ENCODE measurements at places on chromosomes 4 and X.

DNA sequence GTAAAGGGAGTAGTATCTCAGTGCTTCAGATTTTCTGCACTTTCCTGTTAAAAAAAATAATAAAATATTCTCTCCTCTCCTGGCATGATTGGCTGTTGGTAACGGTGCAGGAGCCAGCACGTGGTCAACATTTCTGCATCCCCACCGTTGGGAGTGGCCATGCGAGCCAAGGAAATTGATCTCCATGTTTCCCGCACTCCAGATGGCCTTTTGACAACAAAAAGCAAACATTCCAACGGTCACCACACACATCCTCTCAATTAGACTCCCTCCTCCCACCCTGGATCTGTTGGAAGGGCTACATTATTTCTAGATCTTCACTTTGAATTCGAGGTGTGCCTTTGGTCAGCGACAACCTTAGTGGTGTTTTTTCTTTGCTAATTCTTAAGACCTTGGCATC lies 45.0 kb downstream of the STK32B start:
- no peaks in the 10 kb centered on the region for H3K4me1 ChIP-seq
- H3K36me3 ChIP-seq: no peaks in the 10 kb centered on the region
- H3K27me3 ChIP-seq: peaks cover 6% of the 10 kb centered on the region

DNA sequence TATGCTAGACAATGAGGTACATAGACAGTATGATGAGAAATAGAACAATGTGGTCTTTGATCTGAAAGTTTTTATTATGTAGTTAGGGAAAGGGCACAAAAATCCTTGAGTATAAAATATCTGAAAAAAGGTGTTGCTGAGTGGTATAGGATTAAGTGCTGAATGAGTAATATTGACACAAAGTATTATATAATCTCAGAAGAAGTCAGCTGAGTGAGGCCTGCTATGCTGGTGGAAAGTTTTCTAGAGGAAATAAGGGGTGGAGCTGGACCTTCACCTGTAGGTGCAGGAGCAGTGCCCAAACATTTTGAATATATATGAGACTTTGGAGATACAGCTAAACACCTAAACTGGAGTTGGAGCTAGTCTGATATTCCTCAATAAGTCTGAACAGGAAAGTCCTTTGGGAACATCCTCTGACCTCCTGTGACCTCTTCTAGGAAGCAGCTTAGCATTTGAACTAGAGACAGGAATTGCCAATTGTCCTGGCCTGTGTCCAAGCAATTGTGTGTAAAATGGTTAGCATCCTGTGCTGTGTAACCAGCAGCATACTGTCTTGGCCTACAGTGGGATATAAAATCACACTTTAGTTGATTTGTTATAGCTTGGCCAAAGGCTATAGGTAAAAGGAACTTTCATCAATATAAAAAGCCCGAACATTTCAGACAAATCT lies 285.3 kb downstream of the ANKRD50 start:
- no peaks in the 10 kb centered on the region for H3K4me1 ChIP-seq
- peaks cover 2% of the 10 kb centered on the region for H3K27me3 ChIP-seq
- no peak overlapping the region for H3K4me3 ChIP-seq
- no peak overlapping the region for H3K27ac ChIP-seq
- H3K36me3 ChIP-seq: no peaks in the 10 kb centered on the region

- no peaks in the 10 kb centered on the region for H3K4me1 ChIP-seq
- DNase-seq: no peak
- H3K36me3 ChIP-seq: no peaks in the 10 kb centered on the region
- no peak overlapping the region for H3K27ac ChIP-seq
Observed at GRCh38 chrX:72621625-72622485, 49.2 kb upstream of the HDAC8 start.

DNA sequence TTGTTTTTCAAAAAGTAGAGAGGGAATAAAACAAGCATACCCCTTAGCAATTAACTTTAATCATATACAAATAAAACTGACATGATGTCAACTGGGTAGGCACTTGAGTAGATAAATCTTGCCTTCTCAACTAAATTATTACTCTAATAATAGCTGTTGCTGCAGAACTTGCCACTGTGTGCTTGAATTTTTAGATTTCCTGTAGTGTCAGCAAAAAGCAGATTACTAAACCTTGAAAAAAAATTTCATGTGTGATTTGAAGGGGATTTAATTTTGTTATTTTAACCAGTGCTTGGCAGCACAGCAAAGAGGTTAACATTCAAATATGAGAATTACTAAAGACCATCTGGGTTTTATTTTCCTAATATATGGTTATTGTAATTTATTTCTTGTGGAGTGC lies 438.3 kb upstream of the SPANXN1 start:
- H3K27ac ChIP-seq: no peak overlapping the region
- no peak overlapping the region for H3K4me3 ChIP-seq
- H3K36me3 ChIP-seq: no peaks in the 10 kb centered on the region
- H3K27me3 ChIP-seq: no peaks in the 10 kb centered on the region
